ENCODE measurements at places on chromosomes 7 and 10.

GRCh38 chr10:17751781-17752445 is at the start of gene TMEM236:
TMEM236 (plus strand) TSS chr10:17752201; CDS start chr10:17752296, 95 bp downstream.
- peaks cover 5% of the 10 kb centered on the region for H3K4me1 ChIP-seq
- no peaks in the 10 kb centered on the region for H3K36me3 ChIP-seq
- no peaks in the 10 kb centered on the region for H3K27me3 ChIP-seq
- no peak for DNase-seq
- no peak within 1 kb of the TSS for H3K4me3 ChIP-seq

DNA sequence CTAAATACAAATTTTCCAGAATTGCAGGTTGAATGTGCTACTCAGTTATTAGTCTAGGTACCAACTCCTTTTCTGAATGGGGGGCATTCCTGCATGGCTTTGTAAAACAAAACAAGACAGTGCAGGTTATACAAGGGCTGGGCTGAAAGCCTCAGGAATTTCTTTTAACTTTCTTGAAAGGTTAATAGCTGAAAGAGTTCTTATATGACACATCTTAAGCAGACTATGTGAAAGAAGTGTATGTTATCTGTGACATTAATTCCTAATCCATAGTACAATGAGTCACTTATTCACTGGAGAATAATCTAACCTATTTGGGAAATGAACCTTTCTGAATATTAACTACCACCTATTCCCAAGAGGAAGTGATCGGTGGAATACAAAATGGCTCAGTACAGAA is 115.6 kb upstream of the FAM133B start:
- H3K4me3 ChIP-seq: no peak overlapping the region
- no peak overlapping the region for H3K27ac ChIP-seq
- DNase-seq: no peak
- peaks cover 12% of the 10 kb centered on the region for H3K4me1 ChIP-seq
- H3K27me3 ChIP-seq: no peaks in the 10 kb centered on the region

DNA sequence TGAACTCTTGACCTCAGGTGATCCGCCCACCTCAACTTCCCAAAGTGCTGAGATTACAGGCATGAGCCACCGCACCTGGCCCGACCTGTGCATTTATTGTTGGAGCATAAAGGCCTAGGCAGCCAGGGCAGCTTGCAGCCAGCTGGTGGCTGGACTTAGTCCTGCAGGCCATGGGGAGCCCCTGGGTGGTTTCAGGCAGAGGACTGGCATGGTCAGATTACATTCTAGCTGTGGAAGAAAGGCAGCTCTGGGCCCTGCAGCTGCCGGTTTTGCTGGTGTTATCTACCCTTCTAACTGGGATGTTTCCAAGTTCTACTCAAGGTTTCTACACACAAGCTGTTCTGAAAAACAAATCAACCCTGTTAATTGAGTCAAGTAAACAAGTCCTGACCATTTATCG is 22.7 kb upstream of the MKRN1 start:
- H3K27ac ChIP-seq: no peak overlapping the region
- no peak overlapping the region for H3K4me3 ChIP-seq
- H3K27me3 ChIP-seq: no peaks in the 10 kb centered on the region
- no peaks in the 10 kb centered on the region for H3K36me3 ChIP-seq
- no peaks in the 10 kb centered on the region for H3K4me1 ChIP-seq
- no peak for DNase-seq

GRCh38 chr7:98209166-98209920 is 1.9 kb upstream of the BHLHA15 start:
- peaks cover 4% of the 10 kb centered on the region for H3K27me3 ChIP-seq
- peaks cover 8% of the 10 kb centered on the region for H3K4me1 ChIP-seq
- H3K36me3 ChIP-seq: peaks cover 19% of the 10 kb centered on the region
- DNase-seq: no peak
- H3K4me3 ChIP-seq: no peak overlapping the region

DNA sequence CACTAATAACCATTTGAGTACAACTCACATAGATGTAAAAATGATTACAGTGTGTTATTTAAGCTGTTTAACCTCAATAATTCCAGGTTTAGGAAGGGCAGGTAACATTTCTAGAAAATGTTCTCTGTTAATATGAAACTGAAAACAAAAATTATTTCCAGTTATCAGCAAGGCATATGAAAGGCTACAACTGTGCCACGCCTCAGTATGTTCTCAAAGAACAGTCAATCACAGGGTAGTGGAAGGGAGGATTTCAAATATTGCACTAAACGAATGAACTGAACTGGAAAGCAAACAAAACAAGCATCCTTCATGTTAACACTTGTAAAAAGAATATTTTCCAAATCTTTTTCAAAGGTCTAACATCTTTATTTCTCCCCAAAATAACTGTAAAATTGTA is 31.3 kb downstream of the ARHGAP19 start:
- no peak for DNase-seq
- H3K4me3 ChIP-seq: no peak overlapping the region
- no peaks in the 10 kb centered on the region for H3K27me3 ChIP-seq

GRCh38 chr7:52030722-52031121 is 714.1 kb upstream of the COBL start:
- H3K27me3 ChIP-seq: no peaks in the 10 kb centered on the region
- H3K4me3 ChIP-seq: no peak overlapping the region
- H3K36me3 ChIP-seq: no peaks in the 10 kb centered on the region
- H3K27ac ChIP-seq: no peak overlapping the region
- H3K4me1 ChIP-seq: no peaks in the 10 kb centered on the region

Data from activated CD8-positive, alpha-beta T cell treated with anti-CD3 and anti-CD28 coated beads, Interleukin-2, amount 10 ng/mL, durations not matched to agents 7 days and 5 days (primary cell).